ENCODE measurements at places on chromosomes 11 and 22.

GRCh38 chr11:507727-508515 is 879 bp upstream of the RNH1 start:
- no peak for DNase-seq

GRCh38 chr11:61542705-61543104 is 34.2 kb downstream of the LRRC10B start:
- DNase-seq, result no peak

- DNase-seq, result no peak
Observed at GRCh38 chr11:45834298-45834756, 12.9 kb upstream of the CRY2 start.

- no peak for DNase-seq
Observed at GRCh38 chr22:40345271-40345670, 1.0 kb upstream of the ADSL start.

DNA sequence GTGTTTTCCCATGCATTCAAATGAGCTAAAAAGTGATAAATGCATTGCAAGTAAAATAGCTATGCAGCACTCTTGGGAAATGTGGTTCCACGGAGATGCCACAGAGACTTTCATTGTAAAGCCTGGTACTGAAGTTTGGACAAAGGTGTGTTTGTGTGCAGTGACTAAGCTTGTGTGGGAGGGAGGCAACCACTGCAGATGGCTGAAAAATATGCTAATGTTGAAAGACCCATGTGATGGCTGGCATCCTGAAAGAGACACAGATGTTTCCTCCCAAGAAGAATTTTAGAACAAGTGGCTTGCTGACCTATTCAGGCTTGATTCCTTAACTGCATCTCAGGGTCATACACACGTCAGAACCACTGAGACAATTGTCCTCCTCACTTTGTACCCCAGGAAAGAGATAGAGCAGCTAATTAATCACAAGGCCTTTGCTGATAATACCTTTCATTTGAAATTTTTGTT is 73.8 kb downstream of the FAM76B start:
- DNase-seq, result peak; percentile 39
